ENCODE measurements at places on chromosomes 7 and 10. TPM values are rescaled to one million over a fixed set of nuclear protein-coding genes. Genes with fewer than 3 reads are reported as not detected.
A peak's percentile ranks its signal among the peaks of the same experiment; 100 is the strongest.

GRCh38 chr10:93816123-93816747 is 58.5 kb downstream of the LGI1 start:
- DNase-seq = peak; percentile 57

DNA sequence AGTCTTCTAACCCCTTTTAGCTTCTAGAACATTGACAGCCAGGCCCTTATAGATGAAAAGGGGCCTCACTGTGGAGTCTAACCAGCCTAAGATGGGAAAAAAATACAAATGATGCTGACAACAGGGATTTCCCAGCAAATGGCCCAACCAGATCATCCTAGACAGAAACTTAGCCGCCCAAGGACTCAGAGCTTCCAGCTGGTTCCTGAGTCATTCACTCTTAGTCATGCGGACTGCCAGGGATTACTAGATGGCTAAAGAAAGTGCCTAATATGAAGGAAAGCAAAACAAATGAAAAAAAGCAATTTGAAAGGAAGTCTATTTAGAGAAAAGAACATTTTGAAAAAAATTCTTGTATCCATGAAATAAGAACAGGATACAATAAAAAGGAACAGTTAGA is 23.7 kb downstream of the TSPAN14 start:
- no peak for DNase-seq

DNA sequence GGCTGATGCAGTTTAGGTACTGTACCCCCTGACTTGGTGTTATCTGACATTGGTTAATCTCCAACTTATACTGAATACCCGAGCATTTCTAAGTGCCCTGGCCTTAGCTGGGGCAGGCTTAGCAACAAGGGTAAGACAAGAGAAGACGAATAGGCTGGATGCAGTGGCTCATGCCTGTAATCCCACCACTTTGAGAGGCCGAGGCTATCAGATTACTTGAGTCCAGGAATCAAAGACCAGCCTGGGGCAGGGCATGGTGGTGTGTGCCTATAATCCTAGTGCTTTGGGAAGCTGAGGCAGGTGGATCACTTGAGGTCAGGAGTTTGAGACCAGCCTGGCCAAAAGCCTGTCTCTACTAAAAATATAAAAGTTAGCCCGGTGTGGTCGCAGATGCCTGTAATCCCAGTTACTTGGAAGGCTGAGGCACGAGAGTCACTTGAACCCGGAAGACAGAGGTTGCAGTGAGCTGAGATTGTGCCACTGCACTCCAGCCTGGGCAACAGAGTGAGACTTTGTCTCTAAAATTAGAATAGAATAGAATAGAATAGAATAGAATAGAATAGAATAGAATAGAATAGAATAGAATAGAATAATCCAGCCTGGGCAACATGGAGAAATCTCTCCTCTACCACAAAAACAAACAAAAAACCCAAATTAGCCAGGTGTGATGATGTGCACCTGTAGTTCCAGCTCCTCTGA is 108.9 kb downstream of the BICC1 start:
- DNase-seq = no peak

Gene TNKS2
- 35.1 TPM for total RNA-seq

DNA sequence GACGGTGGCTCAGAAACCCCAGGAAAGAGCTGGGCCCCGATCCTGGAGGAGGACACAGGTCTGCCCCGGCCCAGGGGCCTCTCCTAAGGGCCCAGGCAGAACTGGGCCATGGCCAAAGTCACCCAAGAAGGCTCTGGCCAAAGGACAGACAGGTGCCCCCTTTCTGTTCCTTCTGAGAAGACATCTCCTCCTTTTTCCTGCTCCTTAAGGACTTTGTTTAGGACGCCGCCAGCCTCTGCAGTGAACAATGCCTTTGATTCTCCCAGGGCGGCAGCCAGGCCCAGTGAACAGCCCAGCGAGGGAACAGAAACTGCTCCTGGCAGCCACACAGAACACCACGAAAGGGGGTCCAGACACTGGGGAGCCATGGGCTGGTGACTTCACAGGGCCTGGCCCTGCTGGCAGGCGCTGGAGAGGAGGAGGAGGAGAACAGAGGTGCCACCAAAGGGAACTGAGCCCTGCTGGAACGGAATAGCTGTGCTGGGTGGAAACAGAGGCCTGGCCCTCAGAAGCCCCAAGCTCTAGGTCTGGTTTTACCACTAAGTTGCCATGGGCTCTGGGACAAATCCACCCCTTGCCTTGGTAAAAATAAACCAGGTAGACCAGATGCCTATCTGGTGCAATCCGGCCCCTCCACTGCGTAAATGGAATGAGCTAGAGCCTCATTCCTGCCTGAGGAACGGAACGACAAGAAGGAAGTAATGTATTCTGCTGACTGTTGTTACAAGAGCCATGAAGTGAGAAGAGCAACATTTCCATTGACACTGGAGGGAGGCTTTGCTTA is 163.3 kb upstream of the RHEB start:
- no peak for DNase-seq

DNA sequence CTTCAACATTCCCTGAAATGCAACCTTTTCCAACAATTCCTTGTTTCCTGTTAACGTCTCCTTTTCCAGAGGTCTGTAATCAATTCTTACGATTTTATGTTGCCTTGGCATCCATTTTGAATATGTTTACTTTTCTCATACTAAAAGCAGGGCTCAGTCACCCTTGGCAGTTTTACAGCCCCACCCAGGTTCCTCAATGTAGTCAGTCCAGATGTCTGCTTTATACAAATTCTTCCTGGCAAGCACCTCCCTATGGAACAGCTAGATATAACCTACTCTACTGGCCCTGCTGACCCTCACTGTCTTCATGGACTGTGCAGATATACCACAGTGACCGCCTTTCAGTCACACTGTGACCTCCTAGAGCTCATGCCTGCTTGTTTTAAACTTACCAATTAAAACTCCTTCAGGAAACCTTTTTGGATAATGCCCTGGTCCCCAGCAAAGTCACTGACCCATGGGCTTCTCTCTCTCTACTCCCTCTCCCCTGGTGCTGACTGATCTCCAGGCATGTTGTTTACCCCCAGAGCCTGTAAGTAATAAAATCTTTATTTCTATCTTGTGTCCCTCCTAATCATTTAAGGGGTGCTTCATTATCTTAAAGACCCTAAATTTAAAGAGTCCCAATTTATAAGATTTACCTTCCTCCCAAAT is 147.1 kb upstream of the STEAP1 start:
- DNase-seq = no peak

Gene IGFBP3
- total RNA-seq = 67.4 TPM

- DNase-seq = no peak
Observed at GRCh38 chr7:3033136-3033535, 10.5 kb downstream of the CARD11 start.

DNA sequence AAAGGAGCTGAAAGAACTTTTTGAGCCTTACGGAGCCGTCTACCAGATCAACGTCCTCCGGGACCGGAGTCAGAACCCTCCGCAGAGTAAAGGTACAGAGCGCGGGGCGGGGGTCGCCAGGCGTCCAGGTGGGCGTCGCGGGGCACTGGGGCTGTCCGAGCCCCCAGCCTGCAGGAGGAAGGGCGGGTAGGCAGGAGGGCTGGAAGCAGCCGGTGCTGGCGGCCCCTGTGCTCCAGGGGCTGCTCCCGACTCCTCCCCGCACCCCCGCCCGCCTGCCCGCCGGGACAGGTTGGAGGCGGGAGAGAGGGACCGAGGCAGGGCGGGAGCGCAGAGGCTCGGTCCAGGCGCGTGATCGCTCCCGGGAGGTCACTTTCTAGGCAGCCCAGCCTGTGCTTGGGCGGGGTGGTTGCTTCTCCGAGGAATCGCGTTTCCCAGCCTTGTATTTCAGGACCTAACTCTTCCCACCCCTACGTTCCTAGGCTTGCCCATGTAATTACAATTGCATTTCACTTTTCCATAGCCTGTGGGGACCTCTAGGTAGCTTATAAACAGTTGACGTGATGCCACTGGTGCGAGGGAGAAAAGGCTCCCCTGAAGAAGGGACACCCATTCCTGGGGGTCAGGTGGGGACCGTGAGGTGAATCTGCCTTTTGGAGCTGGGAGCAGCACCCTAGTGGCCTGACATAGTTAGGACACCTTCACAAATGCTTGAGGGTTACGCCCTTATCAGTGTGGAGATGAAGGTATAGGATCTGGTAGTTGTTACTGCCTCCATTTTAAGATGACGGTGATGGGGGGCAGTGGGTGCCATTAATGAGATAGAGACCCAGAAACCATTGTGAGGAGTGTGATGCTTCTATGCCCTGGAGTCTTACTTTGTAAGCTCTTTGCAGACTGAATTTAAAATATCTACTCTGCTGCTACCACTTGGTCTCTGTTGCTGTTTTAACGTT is 148.2 kb downstream of the CELF2 start:
- peak; percentile 47 for DNase-seq

Gene FAM221A
- 14.3 TPM for total RNA-seq

- DNase-seq = no peak
Observed at GRCh38 chr7:73894733-73895551, 34.0 kb downstream of the TMEM270 start.

DNA sequence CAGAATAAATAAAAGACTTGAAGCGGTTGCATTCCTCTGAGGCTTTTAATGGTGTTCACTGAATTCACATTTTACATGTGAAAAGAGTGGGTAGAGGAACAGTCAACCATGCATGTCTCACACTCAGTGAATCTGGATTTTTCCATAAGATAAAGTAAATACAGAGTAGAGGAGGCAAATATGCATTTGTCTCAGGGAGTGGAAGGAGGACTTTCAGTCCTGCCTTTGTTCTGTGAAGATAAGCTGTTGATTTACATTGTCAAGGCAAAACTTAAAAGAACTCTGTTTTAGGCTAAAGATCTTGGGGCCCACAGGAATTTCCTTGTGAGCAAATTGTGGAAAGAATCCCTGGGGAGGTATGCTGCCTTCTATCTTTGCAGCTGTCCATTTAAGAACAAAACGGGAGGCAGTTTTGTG is 825.3 kb upstream of the MBL2 start:
- DNase-seq = no peak

DNA sequence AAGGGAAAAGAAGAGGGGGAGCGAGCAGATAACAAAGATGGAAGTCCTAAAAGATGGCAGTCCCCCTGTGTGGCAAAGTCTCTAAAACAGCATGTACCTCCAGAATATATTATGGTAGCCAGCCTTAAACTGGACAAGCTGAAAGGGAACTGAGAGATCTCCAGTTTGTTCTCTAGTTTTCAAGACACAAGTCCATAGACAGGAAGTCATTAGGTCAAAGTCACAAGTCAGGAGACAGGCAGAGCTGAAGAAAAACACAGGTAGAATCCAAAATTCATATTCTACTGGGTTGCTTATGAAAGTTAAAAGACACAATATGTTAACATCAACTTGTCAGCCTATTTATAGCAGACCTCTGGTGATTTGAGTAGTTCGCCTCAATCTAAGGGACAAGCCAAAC is 38.7 kb downstream of the FAM107B start:
- no peak for DNase-seq

Gene FAM25A
- not detected for total RNA-seq

DNA sequence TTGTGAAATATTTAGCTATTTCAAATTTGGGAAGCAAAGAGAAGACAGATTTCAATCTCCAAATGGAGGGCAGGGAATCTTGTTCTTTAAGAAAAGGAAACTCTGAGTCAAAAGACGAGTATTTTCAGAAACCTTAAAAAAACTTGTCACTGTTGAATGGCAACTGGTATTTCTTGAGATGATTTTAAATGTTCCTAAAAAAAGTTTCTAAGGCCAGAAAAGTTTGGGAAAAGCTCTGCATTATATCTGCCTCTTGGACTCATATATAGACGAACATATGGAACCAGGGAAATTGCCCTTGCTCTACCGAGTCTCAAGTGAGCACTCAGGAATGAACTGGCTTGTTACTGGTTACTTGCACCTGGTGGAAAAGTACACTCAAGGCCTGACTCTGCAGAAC is 69.5 kb downstream of the ADAM22 start:
- no peak for DNase-seq

DNA sequence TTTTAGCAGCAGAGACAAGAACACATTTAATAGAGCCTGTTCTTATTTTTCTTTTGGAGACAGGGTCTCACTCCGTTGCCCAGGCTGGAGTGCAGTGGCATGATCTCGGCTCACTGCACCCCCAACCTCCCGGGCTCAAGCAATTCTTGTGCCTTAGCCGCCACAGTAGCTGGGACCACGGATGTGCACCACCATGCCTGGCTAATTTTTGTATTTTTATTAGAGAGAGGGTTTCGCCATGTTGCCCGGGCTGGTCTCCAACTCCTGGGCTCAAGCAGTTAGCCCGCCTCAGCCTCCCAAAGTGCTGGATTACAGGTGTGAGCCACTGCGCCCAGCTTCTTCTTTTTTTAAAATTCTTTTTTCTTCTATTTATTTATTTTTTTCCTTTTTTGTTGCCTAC is 23.3 kb downstream of the GALNT17 start:
- no peak for DNase-seq

DNA sequence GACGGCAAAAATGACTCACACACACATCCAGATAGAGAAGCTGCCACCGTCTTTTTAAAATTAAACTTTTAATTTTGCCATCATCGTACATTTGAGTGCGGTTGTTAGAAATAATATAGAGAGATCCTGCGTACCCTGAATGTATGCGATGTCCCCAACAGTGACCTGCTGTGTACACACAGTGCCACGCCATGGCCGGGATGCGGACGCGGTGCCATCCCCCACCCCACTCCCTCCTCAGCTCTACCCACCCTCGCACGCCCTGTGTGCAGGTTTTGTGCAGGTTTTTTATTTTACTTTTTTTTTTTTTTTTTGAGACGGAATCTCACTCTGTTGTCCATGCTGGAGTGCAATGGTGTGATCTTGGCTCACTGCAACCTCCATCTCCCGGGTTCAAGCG is 58.7 kb upstream of the PDGFA start:
- no peak for DNase-seq

GRCh38 chr7:122136639-122137245 is 7.3 kb downstream of the AASS start:
- no peak for DNase-seq

DNA sequence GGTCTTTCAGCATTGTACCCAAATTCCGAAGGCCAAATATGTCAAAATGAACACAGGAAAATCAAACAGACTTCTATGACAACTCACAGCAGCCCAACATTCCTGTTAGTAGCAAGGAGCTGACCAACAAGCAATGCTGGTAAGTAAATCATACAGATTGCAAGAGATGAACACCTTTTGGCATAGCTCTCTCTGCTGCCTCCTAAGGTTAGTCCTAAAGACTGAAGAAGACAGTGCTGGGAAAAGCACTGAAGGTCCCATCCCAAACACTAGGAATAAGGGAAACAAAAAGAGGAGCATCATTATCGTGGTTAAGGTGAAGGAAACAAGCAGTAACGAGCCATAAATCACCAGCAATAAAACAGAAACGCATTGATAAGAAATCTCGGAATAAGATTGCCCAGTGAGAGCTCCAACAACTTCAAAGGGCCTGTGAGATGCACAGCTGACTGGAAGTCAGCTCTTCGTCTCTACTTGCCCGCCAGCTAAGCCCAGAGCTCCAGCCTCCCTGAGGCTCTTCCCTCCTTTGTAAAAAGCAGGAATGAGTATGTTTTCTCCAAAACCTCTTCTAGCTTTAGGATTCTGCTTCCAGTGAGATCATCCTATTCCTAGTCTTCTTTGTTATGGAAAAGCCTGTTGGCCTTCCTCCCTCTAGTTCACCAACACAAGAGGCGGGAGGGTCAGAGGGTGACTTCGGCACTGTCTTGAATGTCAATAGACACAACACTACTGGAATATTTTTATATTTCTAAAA is 15.3 kb downstream of the NUDT5 start:
- no peak for DNase-seq

GRCh38 chr7:24496036-24496435 is 77.2 kb upstream of the PALS2 start:
- no peak for DNase-seq

All from mucosa of gallbladder (tissue), 1 donor.